ENCODE measurements at places on chromosomes 7 and 10.

GRCh38 chr7:28726555-28726954 lies 231.6 kb downstream of the TRIL start:
- H3K27me3 ChIP-seq, result peaks cover 8% of the 10 kb centered on the region
- H3K36me3 ChIP-seq, result no peaks in the 10 kb centered on the region
- no peak overlapping the region for H3K4me3 ChIP-seq
- no peaks in the 10 kb centered on the region for H3K4me1 ChIP-seq
- DNase-seq, result no peak
- H3K27ac ChIP-seq, result no peak overlapping the region

DNA sequence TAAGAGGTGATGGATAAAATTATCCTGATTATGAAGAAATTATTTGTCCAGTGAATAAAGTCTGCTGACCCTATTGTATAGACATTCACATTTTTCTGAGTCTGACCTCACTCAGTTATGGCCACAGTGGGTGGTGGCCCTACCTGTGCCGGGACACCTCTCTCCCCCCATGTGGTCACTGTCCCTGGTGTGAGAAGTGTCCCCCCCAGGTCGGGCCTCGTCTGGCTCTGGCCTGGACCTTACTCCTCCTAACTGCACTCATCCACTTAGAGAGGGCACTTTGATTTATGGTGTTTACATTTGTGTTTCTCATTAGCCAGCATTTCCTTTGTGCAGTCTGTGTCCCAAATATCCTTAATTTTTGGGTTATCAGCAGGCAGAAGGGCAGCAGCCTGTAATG lies 59.6 kb upstream of the ZNF32 start:
- H3K27me3 ChIP-seq, result no peaks in the 10 kb centered on the region
- H3K36me3 ChIP-seq, result no peaks in the 10 kb centered on the region

GRCh38 chr7:127107601-127108007 lies 145.1 kb downstream of the GRM8 start:
- H3K4me3 ChIP-seq, result no peak overlapping the region
- no peaks in the 10 kb centered on the region for H3K36me3 ChIP-seq
- no peaks in the 10 kb centered on the region for H3K4me1 ChIP-seq
- no peak overlapping the region for H3K27ac ChIP-seq
- H3K27me3 ChIP-seq, result peaks cover 15% of the 10 kb centered on the region

DNA sequence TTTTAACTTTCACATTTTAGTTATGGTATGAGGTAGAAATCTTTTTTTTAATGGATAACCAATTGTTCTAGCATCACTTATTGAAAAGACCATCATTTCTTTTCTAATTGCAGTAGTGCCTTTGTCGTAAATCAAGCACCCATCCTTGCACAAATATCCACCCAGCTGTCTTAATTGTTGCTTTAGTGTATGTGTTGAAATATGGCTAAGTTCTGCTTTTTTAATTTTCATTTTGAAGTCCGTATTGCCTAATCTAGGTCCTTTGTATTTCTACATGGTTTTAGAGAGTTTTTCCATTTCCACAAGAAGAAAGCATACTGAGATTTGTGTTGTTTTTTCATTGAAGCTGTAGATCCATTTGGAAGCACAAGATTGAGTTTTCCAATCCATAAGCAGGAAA lies 259.6 kb upstream of the SEMA3E start:
- H3K4me1 ChIP-seq, result no peaks in the 10 kb centered on the region
- H3K4me3 ChIP-seq, result no peak overlapping the region
- no peak overlapping the region for H3K27ac ChIP-seq
- no peak for DNase-seq

DNA sequence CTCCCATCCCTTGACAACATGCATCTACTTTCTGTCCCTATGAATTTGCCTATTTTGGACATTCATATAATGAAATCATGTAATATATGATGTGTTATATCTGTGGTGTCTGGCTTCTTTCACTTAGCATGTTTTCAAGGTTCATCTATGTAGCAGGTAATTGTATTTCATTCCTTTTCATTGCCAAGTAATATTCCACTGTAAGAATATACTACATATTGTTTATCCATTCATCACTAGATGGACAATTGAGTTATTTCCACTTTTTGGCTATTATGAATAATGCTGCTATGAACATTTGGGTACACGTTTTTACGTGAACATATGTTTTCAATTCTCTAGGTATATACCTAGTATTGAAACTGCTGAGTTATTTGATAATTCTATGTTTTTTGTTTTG lies 238.2 kb downstream of the PTEN start:
- H3K4me3 ChIP-seq, result no peak overlapping the region
- H3K27ac ChIP-seq, result no peak overlapping the region
- peaks cover 2% of the 10 kb centered on the region for H3K4me1 ChIP-seq
- peaks cover 14% of the 10 kb centered on the region for H3K27me3 ChIP-seq

All from activated naive CD4-positive, alpha-beta T cell treated with anti-CD3 and anti-CD28 coated beads for 36 hours (primary cell).